ENCODE measurements at places on chromosomes 2 and 18. TPM values are rescaled to one million over a fixed set of nuclear protein-coding genes. Genes with fewer than 3 reads are reported as not detected.

Gene REG1B
- not detected for total RNA-seq

Gene SPP2
- total RNA-seq, result not detected

Gene RIT2
- not detected for total RNA-seq

Gene MPP4
- 0.11 TPM for total RNA-seq

Gene ARL5A
- 57.5 TPM for total RNA-seq

Gene MERTK
- 220 TPM for total RNA-seq

Gene MRPL53
- 55.9 TPM for total RNA-seq

Gene MC4R
- total RNA-seq, result not detected

Gene MPPE1
- 29.8 TPM for total RNA-seq

Gene RNPEPL1
- 19.0 TPM for total RNA-seq

Gene GYPC
- total RNA-seq, result 444 TPM

Measured in SK-MEL-5 (cell line).